ENCODE measurements at places on chromosomes 1 and 21.

GRCh38 chr1:107599220-107599619 is 365.8 kb downstream of the VAV3 start:
- DNase-seq = no peak

GRCh38 chr1:150151291-150152181 is 1.8 kb downstream of the PLEKHO1 start:
- no peak for DNase-seq

DNA sequence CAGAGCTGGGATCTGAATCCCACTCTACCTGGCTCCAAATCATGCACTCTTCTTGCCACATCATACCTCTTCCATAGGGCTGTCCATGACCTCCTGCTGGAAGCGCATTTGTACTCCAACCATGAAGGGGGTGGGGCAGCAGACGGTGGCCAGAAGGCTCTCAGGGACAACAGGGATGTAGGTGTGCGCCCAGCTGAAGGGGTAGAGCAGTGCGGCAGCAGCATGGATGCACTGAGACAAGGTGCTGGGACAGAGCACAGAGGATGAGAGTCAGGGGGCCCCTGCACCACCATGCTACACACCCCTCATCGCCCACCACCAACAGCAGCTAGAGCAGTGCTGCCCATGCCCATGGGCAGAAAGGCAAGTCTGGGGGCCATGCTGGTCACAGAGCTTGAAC is 8.4 kb downstream of the DENND2D start:
- DNase-seq = no peak

GRCh38 chr1:235134171-235134570 is 5.5 kb upstream of the TOMM20 start:
- no peak for DNase-seq

DNA sequence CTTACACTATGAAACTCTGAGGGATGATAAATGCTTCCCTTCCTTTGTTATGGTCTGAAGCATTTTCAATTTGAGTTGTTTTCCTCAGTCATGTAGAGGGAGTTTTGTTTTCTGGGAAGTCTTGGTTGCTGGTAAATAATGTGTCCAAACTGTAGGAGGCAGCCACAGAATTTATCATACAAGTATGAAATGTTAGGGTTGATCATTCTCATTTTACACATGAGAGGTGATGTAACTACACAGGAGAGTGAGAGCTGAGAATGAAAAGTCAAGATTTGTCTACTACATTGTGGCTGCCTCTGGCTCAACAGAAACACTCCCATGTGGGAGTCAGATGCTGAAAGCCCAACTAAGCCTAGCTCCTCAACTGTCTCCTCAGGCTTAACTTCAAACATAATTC is 182.5 kb upstream of the SGIP1 start:
- DNase-seq = peak; percentile 24

DNA sequence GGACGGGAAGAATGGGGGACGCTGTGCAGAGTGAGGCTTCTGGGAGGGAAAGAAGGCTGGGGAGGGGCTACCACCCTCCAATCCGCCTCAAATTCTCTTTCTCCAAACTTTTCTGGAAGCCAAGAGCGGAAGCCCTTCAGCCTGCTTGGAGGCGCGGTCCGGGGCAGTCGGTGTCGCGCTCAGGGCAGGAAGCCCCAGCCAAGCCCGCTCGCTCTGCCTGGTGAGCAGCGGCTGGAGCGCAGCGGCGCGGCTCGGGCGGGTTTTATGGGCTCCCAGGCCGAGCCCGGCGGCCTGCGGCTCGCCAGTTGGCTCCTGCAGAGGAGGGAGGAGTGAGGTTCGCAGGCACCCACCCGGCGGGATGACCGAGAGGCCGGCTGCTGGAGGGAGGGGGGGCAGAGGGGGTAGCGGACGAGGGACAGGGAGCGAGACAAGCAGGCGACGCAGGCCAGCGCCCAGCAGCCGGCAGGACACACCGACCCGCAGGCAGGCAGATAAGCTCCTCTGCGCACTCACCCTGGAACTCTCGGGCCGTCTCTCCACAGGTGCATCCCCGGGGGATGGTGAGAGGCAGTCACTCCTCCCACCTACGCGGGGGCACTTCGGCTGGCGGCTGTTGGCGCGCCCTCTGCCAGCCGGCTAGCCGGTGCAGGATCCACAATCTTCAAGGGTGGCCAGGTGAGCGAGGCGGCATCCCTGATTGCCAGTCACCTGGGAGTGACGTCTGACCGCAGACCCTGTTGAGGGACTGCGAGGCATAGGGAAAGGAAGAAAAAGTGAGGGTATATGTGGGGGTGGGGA is at the start of gene AVPR1B:
Gene AVPR1B, minus strand, starts transcription at position 238 of the 798 bp plus-strand sequence. CDS start 498 bp downstream, outside the sequence.
- DNase-seq = peak; percentile 40

DNA sequence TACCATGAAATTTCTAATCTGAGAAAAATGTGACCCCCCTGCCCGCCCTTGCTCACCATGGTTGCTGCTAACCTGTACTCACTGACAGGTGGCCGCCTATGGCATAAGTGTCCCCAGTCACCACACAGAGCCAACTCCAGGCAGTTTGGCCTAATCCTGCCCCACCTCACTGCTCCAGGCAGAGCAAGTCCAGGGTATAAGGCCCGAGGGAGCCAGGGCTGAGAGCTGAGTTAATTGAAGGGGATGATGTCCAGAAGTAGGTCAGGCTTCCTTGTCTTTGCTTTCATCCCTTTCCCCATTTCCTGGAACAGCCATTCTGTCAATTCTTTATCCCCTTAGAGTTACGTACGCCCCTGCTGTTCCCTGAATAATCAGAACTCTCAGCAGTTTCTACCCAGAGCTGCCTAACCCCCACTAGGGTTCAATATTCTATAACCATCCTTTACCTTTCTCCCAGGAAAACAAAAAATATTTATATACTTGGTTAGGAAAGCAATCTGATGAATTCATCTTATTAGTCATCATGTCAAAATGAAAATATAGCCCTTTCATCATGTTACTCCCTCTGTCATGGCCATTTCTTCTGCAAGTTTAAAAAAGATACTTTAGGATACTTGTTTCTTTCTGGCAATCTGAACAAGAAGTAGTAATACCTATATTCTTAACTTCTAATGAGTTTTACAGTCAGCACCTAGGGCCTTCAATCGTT is 29.4 kb upstream of the CD101 start:
- DNase-seq = no peak

DNA sequence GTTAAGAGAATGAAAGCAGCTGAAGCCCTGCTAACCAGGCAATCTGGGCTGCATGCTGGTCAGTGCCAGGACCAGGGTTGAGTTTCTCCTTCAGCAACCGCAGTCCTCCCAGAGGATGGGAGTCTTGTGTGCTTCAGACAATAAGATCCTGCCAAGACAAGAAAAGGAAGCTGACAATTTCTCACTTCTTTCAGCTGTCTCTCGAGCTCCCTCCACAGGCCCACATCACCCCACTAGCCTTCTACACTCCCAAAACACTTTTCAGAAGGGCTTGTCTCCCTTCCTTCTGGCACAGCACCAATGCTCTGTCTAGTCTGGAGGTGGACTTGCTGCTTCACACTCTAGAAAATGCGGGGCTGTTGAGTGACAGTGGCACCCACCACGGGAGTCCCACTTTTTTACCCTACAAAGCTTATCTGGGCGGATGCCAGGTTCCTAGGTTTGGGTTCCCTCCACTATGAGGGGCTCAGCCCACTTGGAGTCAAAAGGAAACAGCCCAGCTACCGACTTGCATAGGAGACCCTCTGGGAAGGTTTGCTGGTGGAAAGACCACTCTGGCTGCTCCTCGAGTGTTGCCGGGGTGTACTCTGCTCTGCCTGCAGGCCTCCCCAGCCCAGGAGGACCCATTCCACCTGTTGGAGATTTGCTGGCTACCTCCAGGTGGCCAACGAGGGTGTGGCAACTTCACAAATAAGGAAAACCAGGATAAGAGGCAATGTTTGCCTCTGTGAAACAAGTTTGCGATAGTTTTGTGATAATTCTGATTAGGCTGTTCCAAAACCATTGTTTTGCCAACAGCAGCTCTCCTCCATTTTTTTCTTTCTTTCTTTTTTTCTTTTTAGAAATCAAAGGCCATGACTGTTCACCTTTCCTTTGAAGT is 68.9 kb downstream of the TENT5C start:
- DNase-seq = peak; percentile 45

GRCh38 chr1:76835203-76835602 is 32.1 kb upstream of the ST6GALNAC5 start:
- DNase-seq = peak; percentile 78

GRCh38 chr1:222946436-222946835 is 131.6 kb downstream of the DISP1 start:
- no peak for DNase-seq

DNA sequence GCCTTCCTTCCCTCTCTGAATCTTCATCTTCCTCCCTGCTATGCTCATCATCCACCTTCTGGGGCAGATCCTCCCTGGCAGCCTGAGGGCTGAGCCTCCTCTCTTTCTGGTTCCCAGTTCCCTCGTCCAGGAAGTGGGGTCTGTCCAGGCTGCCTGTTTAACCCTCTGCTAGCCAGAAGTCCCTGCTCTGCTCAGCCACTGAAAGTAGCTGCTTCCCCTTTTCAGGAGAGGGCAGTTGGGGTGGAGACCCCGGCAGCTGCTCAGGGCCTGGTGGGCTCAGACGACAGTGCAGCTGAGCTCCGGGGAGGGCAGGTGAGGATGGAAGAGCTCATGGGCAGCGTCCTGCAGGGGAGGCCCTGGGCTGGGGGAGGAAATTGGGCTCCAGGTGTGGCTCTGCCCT is 43.1 kb upstream of the ETV3 start:
- no peak for DNase-seq

- DNase-seq = peak; percentile 31
These were observed 117.2 kb downstream of the DMRTB1 start for GRCh38 chr1:53576381-53576801.

GRCh38 chr1:101945884-101946283 is 50.8 kb downstream of the OLFM3 start:
- DNase-seq = no peak

DNA sequence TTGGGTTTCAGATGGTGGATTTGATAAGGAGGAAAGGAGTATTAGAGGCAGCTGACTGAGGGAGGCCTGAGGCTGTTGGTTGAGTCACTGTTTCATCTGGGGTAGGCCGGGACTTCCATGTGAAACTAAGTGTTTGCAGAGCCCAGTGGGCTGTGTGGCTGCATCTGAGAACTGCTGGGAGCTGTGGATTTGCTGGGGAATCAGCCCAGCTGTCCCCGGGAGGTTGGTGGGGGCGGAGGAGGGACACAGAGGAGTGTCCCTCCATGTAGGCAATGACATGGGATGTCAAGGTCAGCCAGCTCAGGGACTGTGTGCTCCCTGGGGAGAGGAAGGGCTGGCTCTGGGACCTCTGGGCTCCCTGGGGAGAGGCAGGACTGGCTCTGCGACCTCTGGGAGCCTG is 36.4 kb downstream of the SLC2A7 start:
- peak; percentile 41 for DNase-seq

DNA sequence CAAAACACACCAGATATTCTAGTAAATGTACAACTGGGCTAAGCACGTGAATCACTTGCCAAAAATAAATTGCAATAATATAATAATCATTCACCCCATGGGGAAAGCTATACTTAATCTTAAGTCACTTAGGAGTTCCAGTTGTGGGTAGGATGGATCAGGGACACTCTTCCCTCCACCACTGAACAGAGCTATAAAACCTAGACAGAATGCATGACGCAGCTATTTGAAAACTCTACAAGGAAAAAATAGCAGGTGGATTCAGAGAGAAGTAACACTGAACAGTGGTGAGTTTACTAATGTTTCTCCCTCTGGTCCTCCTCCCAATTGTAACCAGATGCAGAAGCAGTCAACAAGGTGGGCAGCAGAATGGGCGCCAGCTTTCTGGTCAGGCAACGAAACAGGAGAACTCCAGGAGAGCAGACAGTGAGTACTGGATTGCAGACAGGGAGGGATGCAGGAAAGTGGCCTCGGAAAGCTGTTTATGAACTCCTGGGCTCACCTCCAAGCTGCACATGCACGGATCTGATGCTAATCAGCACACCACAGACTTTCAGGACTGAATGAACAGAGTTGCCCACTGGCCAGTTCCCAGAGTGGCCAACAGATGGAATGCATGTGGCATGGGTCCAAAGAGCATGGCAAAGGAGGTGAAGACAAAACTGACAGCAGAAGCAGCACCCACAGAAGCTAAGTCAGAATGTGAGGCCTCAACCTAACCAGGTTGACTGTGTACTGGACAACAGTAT is 41.4 kb downstream of the TARBP1 start:
- DNase-seq = no peak

- DNase-seq = no peak
These were observed 444 bp upstream of the AGO1 start for GRCh38 chr1:35882586-35882944.

DNA sequence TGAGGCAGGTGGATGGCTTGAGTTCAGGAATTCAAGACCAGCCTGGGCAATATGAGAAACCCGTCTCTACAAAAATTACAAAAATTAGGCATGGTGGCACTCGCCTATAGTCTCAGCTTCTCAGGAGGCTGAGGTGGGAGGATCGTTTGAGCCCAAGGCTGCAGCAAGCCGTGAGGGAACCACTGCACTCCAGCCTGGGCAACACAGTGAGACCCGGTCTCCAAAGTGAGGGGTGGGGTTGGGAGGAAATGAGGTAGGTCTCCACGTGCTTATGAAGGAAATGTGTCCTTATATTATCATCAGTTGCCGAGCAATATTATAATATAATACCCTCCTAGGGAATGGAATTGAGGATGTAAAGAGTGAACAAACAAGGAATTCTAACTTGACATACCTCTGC is 2.7 kb downstream of the TMEM50B start:
- no peak for DNase-seq

DNA sequence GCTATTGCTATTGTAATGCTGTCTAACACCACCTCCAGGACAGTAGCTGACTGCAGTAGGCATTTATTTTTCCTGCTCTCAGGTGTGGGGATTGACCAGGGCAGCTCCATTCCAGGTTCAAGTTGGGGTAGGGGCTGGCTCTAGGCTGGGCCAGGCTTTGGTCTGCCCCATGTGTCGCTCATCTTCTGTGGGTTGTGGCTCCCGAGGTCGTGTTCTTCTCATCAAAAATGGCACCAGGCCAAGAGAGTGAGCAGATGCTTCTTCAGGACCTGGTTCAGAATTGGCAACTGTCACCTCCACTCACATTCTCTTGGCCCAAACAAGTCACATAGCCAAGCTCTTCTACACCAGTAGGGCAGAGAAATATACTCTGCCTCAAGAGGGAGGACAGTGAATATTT is 133.7 kb downstream of the PTPRU start:
- no peak for DNase-seq

Data from iris pigment epithelial cell (primary cell).